ENCODE measurements at places on chromosomes 1 and 21. TPM values are rescaled to one million over a fixed set of nuclear protein-coding genes. Genes with fewer than 3 reads are reported as not detected.
A peak's percentile ranks its signal among the peaks of the same experiment; 100 is the strongest.

DNA sequence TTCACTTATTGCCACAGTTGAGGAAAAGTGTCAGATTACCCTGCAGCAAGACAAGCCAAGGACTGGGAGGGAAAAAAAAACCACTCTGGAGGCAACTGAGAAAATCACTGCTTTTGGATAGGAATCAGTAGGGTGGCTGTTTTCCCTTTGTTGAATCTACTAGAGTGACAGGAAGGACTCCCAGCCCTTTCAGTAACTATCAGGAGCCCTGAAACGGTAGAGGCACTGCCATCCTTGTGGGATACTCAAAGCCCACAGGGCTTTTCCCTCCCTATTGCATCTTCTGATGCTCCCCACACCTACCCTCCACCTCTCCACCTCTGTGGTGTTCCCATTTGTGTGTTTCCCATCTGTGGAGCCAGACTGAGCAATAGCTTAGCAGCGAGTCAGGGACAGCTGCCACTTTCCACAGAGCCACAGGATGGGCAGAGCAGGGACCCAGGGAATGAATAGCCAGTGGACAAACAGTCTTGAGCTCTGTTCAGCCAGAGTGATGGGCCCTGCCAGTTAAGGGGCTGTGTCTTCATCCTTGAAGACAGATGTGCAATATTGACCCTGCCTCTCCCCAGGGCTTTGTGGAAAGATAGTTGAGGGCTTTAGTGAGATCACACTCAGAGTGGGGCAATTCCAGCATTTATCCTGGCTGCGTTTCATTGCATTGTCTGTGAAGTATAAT is 13.9 kb downstream of the UBIAD1 start:
- DNase-seq, result no peak

DNA sequence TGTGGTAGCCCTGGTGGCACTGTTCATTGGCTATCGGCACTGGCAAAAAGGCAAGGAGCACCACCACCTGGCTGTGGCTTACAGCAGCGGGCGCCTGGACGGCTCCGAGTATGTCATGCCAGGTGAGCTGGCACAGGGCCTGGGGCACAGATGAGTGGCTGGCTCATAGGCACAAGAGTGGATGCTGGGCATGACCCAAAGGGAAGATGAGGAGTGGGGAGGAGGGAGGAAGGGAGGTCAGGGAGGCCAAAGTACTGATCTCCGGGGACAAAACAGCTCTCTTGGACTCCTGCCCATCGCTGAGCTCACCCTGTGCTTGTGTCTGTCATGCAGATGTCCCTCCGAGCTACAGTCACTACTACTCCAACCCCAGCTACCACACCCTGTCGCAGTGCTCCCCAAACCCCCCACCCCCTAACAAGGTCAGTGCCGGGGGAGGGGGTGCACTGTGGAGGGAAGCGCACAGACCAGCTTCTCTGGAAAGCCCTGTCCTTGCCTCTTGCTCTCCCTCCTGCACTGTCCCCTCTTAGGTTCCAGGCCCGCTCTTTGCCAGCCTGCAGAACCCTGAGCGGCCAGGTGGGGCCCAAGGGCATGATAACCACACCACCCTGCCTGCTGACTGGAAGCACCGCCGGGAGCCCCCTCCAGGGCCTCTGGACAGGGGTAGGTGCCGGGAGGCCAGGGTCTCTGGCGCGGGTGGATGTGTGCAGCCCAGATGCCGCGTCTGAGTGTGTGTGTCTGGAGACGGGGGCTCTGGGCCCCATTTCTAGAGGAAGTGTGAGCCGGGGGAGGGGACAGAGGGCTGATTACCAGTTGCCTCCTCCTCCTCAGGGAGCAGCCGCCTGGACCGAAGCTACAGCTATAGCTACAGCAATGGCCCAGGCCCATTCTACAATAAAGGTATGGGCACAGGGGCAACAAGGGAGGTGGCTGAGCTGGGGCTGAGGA is 7.3 kb upstream of the LRRC71 start:
- DNase-seq, result no peak

DNA sequence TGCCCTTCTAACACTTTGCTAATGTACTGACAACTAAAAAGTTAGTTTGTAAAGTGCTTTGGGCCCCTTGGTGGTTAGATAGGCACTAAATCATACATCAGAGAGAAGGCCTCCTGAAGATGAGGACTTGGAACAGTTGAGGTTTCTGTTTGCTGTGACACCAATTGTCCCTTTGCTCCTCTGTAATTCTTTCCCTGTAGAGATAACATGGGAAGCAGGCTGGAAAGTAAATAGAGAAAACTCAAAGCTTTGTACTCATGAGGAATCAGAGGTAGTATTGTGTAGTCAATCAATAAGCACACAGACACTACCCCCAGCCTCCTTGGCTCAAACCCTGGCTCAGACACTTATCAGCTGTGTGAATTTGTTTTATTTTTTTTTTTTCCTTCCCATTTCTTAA is 31.6 kb upstream of the BARHL2 start:
- DNase-seq, result no peak

- no peak for DNase-seq
Measured at GRCh38 chr1:185676969-185677368, 57.2 kb upstream of the HMCN1 start.

- peak; percentile 21 for DNase-seq
Measured at GRCh38 chr1:47759936-47760629, 237.1 kb downstream of the TRABD2B start.

DNA sequence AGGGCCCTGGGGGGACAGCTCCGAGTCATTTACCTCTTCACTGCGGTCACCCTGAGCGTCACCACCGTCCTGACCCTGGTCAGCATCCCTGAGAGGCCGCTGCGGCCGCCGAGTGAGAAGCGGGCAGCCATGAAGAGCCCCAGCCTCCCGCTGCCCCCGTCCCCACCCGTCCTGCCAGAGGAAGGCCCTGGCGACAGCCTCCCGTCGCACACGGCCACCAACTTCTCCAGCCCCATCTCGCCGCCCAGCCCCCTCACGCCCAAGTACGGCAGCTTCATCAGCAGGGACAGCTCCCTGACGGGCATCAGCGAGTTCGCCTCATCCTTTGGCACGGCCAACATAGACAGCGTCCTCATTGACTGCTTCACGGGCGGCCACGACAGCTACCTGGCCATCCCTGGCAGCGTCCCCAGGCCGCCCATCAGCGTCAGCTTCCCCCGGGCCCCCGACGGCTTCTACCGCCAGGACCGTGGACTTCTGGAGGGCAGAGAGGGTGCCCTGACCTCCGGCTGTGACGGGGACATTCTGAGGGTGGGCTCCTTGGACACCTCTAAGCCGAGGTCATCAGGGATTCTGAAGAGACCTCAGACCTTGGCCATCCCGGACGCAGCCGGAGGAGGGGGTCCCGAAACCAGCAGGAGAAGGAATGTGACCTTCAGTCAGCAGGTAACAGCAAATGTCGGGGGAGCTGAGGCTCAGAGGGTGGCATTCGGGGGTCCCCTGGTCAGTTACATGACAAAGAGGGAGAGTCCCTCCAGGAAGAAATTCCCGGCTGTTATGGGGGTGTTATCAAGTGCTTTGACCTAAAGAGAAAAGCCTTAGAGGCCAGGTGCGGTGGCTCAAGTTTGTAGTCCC is 12.6 kb downstream of the SLC45A1 start:
- DNase-seq, result no peak

DNA sequence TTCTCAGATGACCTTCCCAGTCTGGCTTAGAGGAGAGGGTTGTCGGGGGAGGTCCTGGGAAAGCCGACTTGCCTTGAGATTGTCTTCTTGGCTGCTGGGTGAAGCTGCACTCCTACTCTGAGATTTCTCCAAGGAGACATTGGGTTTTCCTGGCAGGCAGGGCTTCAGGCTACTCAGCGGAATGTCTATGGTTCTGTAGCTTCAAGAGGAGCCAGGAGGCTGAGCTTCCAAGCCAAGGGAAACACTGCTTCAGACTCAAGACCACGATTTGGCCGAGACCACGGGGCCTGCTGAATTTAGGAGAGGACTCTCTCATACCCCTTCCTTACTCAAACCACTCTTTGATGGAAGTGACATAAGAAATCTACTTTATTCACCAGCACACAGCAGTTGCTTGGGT is 67.8 kb downstream of the NTMT2 start:
- no peak for DNase-seq

DNA sequence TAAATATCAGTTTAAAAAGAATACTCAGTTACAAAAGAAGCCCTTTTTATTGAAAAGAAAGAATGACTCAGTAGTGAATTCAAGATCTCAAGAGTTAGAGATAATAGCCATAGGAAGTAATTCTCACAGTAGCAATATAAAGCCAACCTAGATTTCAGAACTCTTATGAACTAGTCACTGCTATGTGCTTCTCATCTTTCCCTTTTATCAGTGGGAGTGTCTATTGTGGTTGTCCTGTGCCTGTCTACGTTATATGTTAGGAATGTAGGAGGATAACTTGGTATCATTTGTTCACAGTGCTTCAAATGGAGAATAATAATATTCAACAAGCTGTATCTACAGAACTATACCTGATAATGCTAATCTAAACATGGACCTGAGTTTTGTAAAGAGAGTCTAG is 73.1 kb upstream of the RGS21 start:
- no peak for DNase-seq

DNA sequence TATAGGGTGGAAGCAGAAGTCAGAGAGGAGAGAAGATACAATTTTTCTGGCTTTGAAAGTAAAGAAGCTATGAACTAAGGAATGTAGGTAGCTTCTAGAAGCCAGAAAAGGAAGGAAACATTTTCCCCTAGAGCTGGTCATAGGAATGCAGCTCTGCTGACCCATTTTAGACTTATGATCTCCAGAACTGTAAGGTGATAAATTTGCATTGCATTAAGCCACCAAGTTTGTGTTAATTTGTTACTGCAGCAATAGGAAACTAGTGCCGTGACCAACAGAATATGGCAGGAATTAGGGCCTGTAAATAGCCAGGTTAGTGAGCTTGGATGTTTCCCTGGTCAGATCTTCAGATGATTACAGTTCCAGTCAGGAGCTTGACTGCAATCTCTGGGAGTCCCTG is 244.3 kb upstream of the C1orf105 start:
- DNase-seq, result no peak

DNA sequence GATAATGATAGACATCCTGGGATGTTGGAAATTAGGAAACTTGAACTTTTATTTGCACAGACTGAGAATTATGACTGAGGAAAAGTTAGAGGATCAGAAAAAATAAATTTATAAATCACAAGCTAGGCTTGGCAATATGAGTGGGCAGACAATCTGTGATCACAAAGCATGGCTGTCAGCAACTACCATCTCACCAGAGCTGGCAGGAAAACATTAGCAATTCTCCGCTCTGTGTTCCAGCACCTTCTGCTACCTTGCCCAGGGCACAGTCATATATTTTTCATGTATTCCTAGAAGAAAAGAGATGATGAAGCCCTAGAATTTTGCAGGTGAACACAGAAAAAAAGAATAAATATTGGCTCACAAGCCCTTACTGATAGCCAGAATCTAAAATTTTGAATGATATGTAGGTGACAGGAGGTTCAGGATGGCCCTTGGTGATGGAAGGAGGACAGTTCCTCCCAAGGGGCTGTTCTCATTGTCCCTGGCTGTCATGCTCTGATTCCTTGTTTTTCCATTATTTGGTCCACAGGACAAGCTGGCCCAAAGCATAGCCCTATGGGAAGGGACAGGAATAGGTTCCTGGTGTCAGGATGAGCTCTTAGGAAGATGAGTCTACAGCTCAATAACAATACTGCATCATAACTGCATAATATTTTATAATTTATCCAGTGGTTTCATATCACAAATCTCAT is 12.2 kb upstream of the STXBP3 start:
- no peak for DNase-seq

GRCh38 chr1:101244842-101245241 is 8.0 kb downstream of the S1PR1 start:
- DNase-seq, result no peak

DNA sequence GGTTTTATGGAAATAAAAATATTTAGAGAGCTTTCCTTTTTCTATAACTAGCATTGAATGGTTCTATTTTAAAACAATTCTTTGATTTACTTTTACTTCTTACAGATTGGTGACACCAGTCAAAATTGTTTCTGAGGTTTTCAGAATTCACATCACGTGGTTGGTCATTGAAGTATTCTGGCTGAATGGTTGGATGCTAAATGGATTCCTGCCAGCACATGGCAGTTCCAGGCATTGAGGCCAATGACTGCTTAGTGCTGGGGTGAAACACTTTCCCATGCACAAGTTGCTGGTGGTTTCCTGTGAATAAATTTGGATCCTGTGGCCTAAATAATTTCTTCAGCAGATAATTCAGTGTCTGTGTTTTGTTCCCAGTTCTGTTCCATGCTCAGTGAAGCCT is 20.6 kb downstream of the NCAM2 start:
- no peak for DNase-seq

DNA sequence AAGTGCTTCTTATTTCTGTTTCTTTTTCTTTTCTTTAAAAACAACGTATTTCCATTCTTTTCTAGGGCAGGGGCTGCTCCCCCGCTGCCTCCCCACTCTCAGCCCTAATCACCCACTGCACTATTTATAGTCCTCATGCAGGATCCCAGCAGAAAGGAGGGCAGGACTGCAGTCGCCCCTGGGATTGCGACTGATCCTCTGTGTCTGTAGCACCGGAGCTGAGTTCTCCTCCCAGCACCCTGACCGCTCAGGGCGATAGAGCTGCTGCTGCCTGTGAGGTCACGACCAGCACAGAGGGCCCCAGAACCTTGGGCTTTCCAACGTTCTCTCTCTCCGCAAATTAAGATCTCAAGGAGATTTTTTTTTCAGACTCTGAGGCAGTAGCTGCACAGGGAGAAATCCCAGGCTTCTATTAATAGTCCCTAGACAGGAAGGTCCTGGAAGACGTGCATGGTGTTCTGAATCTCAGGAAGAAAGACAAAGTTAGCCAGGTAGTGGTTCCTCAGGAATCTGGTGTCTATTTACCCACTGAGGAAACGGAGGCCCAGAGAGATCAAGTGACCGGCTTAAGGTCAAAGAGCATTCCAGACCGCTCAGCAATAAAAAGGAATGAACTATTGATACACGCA is 46.8 kb downstream of the PRAMEF20 start:
- no peak for DNase-seq

DNA sequence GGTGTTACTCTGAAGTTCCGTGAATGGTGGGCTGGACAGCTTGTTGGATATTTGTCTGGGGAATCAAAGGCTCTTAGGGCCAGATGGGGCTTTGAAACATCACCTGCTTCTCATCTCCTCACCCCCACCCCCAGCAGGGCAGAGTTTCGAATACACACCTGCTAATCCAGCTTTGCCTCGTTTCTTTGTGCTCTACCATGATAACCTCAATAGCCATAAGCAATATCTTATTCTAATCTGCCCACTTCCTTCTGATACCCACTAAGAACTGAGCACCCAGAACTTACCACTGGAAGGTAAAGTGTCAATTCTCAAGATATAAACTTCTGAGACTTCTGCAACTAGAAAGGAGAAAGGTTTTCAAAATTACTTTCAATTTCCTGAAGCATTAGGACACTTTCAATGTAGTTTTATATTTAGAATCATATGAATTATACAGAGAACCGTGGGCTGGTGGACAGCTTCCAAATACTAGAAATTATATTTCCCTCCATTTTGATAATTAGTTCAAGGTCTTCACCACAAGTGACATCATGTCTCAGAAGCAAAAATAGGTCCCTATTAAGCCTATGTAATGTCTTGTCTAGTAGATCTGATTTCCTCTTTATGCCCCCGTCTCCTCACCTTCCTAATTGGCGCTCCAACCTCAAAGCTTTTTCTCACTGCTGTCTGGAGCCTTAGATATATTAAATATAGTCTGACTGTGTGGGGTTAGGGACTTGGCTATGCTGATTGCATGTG is 64.4 kb upstream of the NEK2 start:
- no peak for DNase-seq

CDA gene
- polyA plus RNA-seq, result 61.6 TPM

S100A8 gene
- 68.8 TPM for polyA plus RNA-seq

PIGV gene
- polyA plus RNA-seq, result 12.1 TPM

HCRTR1 gene
- polyA plus RNA-seq, result not detected

OR2M3 gene
- polyA plus RNA-seq, result not detected
